ENCODE measurements at places on chromosomes 16 and 17. TPM values are rescaled to one million over a fixed set of nuclear protein-coding genes. Genes with fewer than 3 reads are reported as not detected.

GRCh38 chr16:15952265-15952711 lies 2.9 kb downstream of the ABCC1 start:
- H3K27ac ChIP-seq = peak overlapping the region; percentile 51
- H3K4me3 ChIP-seq = no peak overlapping the region
- no peak for DNase-seq
- no peaks in the 10 kb centered on the region for H3K27me3 ChIP-seq
- no peaks in the 10 kb centered on the region for H3K36me3 ChIP-seq
- peaks cover 31% of the 10 kb centered on the region for H3K4me1 ChIP-seq

DNA sequence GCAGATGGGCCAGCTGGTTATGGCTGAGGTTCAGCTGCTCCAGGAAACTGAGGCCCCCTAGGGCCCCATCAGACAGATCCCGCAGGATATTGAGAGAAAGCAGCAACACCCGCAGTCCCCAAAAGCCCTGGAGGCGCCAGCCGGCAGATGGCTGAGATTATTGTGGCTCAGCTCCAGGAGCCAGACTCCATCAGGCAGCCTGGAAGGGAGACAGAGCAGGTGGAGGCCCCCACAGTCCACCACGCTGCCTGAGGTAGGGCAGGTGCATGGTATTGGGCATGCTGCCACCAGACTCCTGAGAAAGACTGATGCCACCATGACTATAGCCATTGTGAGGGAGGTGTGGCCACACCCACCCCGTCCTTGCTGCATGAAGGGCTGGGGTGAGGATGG lies 9.5 kb upstream of the TMEM101 start:
- no peak for DNase-seq
- H3K4me3 ChIP-seq = no peak overlapping the region
- H3K27me3 ChIP-seq = no peaks in the 10 kb centered on the region
- H3K27ac ChIP-seq = no peak overlapping the region
- H3K36me3 ChIP-seq = peaks cover 8% of the 10 kb centered on the region

DNA sequence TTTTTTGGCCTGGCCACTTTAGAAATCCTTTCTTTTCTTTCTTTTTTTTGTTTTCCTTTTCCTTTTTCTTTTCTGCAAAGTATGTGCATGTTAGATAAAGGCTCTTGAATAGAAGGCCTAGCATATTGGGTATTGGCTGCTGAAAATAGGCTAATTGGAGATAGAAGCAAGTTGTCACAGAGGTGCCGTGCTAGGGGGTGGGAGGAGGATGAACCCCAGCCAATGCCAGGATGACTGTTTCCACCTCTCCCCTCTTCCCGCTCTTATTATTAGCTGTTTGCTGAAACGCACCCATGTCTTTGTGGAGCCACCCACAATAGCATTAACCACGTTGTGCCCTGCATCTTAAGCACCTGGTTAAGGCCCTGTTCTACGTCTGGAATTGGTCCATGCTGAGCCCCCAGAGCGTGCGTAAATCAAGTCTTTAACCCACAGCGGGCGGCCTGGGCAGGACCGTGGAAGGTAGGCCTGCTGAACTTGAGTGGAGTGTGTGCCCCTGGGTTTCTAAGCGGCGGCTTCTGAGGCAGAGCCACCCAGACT lies 123.6 kb downstream of the MSI2 start:
- H3K27ac ChIP-seq = peak overlapping the region; percentile 81
- H3K4me3 ChIP-seq = no peak overlapping the region
- no peaks in the 10 kb centered on the region for H3K4me1 ChIP-seq
- H3K27me3 ChIP-seq = no peaks in the 10 kb centered on the region
- no peak for DNase-seq

ZG16B gene
- total RNA-seq = 0.79 TPM

GRCh38 chr17:41681776-41682175 lies 6.9 kb upstream of the EIF1 start:
- no peak overlapping the region for H3K4me3 ChIP-seq
- H3K27ac ChIP-seq = no peak overlapping the region
- no peaks in the 10 kb centered on the region for H3K4me1 ChIP-seq
- no peaks in the 10 kb centered on the region for H3K27me3 ChIP-seq

KRTAP4-5 gene
- total RNA-seq = not detected

C16orf74 gene
- 1.4 TPM for total RNA-seq

- H3K4me1 ChIP-seq = peaks cover 60% of the 10 kb centered on the region
- no peaks in the 10 kb centered on the region for H3K27me3 ChIP-seq
- H3K36me3 ChIP-seq = peaks cover 14% of the 10 kb centered on the region
- DNase-seq = peak; percentile 85
- H3K4me3 ChIP-seq = peak overlapping the region; percentile 99
- peak overlapping the region; percentile 96 for H3K27ac ChIP-seq
Observed at GRCh38 chr17:43020789-43021740, 1.1 kb downstream of the VAT1 start.

HELZ gene
- total RNA-seq = 29.1 TPM

DNA sequence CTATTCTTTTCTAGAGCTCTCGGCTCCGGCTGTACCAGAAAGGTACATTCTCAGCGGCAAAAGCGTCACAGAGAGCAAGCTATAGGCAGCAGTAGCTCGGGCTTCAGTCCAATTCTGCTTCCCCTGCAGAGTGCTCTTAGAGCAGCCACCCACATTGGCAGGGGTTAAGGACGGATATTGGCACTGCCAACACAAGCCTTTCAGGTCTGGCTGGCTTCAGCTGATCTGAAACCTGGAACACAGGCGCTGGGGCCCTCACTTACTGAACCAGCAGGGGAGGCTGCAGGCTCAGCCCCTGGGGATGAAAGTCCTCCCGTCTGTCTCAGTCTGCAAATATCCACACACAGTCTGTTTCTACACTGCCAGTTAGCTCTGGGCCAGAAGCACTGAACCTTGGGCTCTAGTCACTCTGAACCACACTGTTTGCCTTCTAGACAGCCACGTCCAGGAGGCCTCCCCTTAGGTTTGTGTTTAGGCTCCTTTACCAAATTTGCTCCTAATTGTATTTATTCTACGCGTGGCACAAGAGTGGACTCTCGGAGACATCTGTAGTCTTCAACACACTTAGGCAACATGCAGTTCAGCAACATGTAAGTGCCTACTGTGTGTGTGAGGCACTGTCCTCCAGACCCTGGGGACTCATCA lies 40.1 kb downstream of the HIC1 start:
- no peaks in the 10 kb centered on the region for H3K36me3 ChIP-seq
- DNase-seq = no peak
- no peaks in the 10 kb centered on the region for H3K27me3 ChIP-seq
- peak overlapping the region; percentile 46 for H3K27ac ChIP-seq

DNA sequence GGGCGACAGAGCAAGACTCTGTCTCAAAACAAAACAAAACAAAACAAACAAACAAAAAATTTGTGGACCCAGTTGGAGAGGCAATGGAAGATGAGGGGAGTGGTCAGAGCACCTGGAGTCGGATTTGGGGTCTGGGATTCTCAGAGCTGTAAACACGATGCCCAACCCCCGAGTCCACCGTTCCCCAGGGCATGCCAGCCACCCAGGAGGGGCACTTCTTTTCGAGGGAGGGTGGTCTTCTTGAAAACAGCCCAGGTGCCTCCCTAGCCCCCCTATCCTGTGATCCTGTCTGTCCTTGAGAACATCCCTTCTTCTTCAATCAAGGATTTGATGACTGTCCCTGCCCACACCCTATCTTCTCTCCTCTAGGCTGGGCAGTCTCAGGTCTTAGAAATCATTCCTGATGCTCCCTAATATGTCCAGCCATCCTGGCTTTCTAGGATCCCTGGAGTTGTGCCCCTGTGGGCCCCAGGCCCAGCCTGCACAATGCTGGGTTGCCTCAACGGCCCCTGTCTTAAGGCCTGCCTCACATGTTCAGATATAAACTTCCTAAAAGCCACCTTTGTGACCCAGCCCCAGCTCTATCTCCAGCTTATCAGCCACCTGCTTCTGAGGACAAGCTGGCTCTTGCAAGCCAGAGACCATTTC lies 3.1 kb upstream of the SLC13A2 start:
- H3K27me3 ChIP-seq = no peaks in the 10 kb centered on the region
- no peak overlapping the region for H3K4me3 ChIP-seq
- no peak for DNase-seq
- H3K36me3 ChIP-seq = no peaks in the 10 kb centered on the region

DNA sequence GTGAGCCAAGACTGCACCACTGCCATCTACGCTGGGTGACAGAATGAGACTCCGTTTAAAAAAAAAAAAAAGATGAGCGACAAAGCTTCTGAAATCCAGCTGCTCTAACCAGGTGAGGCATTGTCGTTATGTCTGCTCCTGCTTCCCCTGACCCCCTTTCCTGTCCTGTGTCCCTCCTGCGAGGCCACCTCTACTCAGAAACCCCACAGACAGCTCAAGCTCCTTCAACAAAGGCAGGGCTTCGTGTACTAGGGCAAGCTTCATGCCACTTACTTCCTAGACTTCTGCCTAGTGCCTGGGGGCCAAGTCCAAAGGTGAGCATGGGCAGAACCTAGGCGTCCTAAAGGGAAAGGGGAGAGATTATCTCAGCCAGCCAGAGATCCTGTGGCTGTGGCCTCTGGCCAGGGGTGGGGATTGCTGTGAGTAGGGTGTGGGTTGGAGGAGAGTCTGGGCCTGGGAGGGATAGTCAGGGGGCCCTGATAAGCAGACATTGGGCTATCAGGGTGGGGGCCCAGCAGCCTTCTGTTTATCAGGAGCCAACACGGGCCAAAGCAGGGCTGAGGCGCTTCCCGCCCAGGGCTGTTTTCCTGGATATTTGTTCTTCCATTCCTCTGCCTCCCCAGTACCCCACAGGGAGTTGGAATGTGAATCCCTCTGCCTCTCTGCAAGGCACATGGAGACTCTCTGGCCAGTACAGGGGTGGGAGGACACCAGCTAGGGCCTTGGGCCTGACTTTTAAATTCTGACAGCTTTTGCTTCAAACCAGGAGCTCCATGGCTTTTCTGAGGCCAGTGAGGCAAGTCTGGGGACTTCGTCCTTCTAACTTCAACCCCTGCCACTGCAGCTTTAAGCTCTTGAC lies 10.4 kb downstream of the ERAL1 start:
- H3K36me3 ChIP-seq = peaks cover 7% of the 10 kb centered on the region
- H3K27ac ChIP-seq = no peak overlapping the region
- H3K27me3 ChIP-seq = no peaks in the 10 kb centered on the region
- H3K4me1 ChIP-seq = no peaks in the 10 kb centered on the region
- H3K4me3 ChIP-seq = no peak overlapping the region
- DNase-seq = no peak

DNA sequence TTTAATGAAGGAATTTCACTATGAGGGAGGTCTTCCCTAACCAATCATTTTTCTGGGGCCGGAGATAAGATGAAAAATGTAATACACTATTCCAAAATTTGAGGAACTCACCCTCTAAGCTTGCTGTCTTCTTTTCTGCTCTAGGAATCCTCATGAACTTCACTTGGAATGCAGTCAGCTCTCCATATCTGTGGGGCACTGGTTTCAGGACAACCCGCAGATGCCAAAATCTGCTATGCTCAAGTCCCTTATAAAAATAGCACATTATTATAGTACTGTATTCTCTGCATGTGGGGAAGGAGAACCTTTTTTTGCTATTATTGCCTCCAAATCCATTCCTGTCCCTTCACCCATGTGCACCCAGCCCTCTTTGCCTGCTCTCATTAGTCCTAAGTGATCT lies 146.0 kb downstream of the ABCA8 start:
- DNase-seq = no peak
- no peak overlapping the region for H3K4me3 ChIP-seq
- H3K4me1 ChIP-seq = no peaks in the 10 kb centered on the region
- no peaks in the 10 kb centered on the region for H3K36me3 ChIP-seq

TMC6 gene
- total RNA-seq = 7.5 TPM

GRCh38 chr16:65375651-65376050 lies 253.8 kb upstream of the CDH11 start:
- DNase-seq = no peak
- H3K27ac ChIP-seq = no peak overlapping the region
- H3K4me1 ChIP-seq = no peaks in the 10 kb centered on the region
- no peak overlapping the region for H3K4me3 ChIP-seq
- H3K27me3 ChIP-seq = no peaks in the 10 kb centered on the region

GRCh38 chr16:10752843-10753523 lies 9.3 kb downstream of the NUBP1 start:
- peak; percentile 74 for DNase-seq
- H3K27ac ChIP-seq = no peak overlapping the region
- peaks cover 19% of the 10 kb centered on the region for H3K4me1 ChIP-seq
- H3K4me3 ChIP-seq = no peak overlapping the region

- peaks cover 29% of the 10 kb centered on the region for H3K36me3 ChIP-seq
- no peak overlapping the region for H3K27ac ChIP-seq
- no peaks in the 10 kb centered on the region for H3K4me1 ChIP-seq
Observed at GRCh38 chr17:68035131-68035522, 408 bp upstream of the KPNA2 start.

GRCh38 chr17:47879028-47879585 lies 16.9 kb upstream of the SP2 start:
- H3K4me3 ChIP-seq = no peak overlapping the region
- no peaks in the 10 kb centered on the region for H3K4me1 ChIP-seq
- no peaks in the 10 kb centered on the region for H3K36me3 ChIP-seq
- H3K27ac ChIP-seq = no peak overlapping the region
- DNase-seq = no peak
- no peaks in the 10 kb centered on the region for H3K27me3 ChIP-seq

EMP2 gene
- 66.8 TPM for total RNA-seq

TP53TG3D gene
- total RNA-seq = not detected

TAC4 gene
- not detected for total RNA-seq

DNA sequence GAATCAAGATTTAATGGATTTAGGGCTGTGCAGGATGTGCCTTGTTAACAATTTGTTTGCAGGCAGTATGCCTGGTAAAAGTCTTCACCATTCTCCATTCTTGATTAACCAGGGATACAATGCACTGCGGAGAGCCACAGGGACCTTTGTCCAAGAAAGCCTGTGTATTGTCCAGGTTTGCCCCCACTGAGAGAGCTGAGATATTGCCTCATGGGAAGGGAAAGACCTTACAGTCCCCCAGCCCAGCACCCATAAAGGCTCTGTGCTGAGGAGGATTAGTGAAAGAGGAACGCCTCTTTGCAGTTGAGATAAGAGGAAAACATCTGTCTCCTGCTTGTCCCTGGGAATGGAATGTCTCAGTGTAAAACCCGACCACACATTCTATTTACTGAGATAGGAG lies 2169.6 kb downstream of the TP53TG3F start:
- no peaks in the 10 kb centered on the region for H3K4me1 ChIP-seq
- no peak overlapping the region for H3K27ac ChIP-seq
- no peak overlapping the region for H3K4me3 ChIP-seq
- DNase-seq = no peak
- H3K27me3 ChIP-seq = no peaks in the 10 kb centered on the region

DNA sequence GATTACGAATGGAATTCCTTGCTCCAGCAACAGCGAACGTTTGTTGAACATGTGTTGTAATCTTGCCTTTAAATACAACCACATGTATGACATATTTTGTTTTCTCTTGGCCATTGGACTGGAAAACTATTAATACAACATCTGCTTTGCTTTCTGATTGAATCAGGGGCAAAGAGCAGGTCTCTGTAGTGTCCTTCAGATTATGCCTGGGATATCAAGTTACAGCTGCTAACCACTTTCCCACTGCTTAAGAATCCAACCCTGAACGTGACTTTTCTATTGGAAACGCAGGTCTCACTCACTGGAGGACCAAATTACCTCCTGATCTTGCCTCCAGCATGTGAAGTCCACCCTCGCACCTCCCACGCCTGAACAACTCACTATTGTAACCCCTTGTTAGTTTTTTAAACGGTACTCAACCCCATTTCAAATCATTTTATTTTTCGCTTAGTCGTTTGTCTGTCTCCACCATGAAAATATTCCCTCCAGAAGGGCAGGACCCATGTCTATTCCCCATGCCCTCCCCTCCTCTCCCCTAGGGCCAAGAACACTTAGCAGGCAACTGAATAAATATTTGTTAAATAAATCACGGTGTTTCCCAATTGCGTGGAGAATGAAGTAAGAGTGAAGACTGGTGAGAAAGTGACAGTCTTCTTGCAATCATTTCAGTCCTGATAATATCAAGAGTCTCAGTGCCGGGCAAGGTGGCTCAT lies 57.4 kb upstream of the MRTFB start:
- no peaks in the 10 kb centered on the region for H3K27me3 ChIP-seq
- peak overlapping the region; percentile 57 for H3K27ac ChIP-seq
- no peak overlapping the region for H3K4me3 ChIP-seq

WFIKKN1 gene
- total RNA-seq = 0.71 TPM
